ENCODE measurements at places on chromosomes 5 and 9.

GRCh38 chr9:76895186-76895585 lies 10.7 kb downstream of the PRUNE2 start:
- no peak for DNase-seq

- DNase-seq, result no peak
Observed at GRCh38 chr9:90805006-90805996, 3.7 kb downstream of the SYK start.

DNA sequence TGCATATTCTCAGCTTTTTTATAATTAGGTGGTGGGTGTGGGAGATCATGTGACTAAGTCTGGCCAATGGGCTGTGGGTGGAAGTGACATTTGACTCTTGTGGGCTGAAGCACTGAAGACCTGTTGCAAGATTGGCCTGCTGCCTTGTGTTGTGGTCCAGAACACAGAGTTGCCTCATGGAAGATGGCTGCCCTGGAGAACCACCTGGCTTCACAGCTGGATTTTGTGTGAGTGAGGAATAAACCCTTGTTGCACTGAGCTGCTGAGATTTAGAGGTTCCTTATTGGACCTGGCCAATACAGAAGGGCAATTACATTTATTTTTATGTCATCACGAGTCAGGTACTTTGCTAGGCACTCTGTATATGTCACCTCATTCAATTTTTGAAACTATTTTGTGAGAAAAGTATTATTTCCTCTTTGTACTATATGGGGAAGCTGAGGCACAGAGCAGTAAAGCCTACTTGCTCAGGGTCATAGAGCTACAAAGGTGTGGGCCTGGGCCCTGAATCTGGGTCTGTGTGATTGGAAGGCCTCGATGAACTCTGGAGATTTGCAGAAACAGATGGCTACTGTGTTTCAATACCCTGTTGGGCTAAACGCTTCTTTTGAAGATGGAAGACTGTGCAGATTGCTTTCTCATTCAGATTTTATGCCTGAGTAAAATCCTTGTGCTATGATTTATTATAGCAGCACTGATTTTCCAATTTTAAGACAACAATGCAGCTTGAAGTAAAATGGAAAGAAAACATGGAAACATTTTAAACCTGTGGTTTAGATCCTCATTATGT lies 71.2 kb upstream of the TBC1D2 start:
- no peak for DNase-seq

DNA sequence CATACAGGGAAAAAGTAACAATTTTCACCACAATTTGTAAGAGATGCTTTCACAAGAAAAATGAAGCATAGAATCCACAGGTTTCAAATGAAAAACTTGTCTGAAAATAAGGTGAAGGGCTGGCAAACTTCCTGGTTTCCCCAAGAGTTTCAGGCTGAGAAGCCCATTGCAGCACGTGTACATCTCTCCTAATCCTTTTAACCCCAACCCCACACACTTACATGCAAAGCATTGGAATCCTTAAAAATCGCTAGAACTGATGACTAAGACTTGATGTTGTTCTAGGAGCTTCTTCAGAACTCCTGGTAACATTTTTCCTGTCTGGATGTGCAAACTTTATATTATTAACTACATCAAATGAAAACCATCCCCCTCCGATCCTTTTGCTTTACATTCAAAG lies 317.8 kb upstream of the RGMB start:
- DNase-seq, result no peak

DNA sequence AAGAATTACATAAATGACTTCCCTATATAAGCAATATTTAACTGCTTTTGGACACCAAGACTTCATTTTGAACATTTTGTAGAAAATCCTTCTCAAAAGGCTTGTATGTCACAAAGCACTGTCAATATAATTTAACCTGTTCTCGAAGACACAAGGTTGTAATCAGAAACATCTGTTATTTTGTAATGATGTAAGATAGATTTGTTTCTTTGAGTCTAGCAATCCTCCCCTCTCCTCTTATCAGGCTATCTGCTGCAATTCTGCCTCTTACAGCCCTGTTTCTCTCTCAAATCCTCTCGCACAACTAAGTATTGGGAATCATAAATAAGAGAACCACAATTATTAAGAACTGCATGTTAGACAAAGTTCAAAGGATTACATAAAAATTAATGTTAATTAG lies 18.6 kb upstream of the TARS1 start:
- no peak for DNase-seq

DNA sequence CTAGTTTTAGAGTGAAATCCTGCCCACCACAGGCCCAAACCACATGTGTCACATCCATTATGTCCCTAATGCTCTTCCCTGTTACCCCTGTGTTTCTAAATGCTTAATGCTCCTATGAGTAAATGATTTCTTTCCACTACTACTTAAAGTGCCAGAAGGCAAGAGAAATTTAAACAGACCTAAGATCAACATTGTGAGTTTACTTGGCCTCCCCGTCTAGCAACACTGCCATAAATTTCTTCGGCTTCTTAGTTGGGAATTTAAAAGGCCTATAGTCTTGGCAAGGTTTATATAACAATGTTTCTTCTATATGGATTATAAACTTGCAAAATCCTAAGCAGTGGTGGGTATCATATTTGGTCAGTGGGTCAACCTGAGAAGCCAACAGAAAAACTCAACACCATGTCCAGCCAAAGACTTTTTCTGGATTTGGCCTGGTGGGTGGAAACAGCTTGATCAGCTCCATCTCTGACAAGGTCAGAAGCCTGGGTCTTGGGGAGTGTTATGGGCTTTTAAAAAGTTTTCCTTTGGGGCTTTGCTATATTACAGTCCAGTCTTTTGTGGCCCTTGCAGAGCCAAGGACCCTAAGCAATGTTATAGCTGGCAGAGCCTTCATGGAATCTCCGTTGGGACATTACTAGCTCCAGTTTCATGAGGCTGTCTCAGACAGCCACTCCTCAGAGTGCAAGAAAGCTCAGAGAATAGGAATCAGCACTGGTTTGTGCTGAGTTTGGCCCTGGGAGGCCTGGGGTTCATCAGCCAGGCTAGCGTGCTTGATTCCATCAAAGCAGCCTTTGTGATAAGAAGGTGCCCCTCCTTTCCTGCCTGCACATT lies 119.8 kb downstream of the PRDM6 start:
- DNase-seq, result no peak

- no peak for DNase-seq
Observed at GRCh38 chr5:178216088-178216534, 11.8 kb downstream of the HNRNPAB start.

DNA sequence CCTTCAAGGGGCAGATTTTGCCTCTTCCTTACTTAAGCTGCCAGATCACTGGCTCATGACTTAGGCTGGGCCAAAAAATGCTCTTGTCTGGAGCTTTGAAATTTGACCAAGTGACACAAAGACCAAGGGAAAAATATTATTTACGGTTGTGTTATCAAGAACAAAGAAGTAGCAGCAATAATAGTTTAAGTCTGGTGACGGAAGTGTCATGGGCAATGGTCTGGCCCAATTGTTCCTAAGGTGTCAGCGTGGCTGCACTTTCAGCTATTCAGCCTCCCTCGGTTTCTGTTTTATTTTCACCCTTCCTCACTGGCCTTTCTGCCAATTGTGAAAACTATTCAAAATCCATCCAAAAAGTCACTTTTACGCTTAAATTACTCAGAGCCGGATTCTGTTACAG lies 185.3 kb downstream of the CDH18 start:
- no peak for DNase-seq

DNA sequence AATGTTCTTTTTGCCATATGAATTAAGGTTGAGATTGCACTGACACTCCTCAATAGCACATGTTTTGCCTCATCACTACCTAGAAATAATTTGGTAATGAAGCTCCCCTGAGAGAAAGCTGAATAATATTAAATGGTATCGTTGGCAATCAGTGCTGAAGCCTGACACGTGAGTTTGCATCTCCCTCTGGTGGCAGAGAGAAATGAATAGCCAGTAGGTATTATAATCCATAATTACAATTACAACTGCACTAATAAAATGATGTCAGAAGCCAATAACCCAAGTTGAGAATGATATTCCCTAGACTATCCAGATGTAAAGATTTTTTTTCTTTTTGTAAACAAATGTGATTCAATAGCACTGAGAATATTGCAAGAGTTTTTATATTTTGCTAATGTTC lies 700.3 kb downstream of the PTPRD start:
- no peak for DNase-seq

DNA sequence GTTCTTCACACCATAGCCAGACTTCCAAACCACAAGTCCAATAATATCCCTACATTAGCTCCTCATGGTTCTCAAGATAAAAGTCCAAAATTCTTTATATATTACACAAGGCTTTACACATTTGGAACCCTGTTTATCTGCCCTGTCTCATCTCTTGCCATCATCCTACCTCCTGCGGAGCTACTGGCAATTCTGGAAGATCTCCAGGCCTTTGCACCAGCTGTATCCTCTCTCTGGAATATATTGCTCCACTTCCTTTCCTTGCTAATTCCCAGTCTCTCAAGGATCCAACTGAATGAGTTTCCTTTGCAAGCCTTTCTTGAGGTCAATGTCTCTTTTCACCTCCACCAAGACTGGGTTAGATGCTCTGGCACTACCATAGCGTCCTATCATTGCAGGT lies 41.3 kb upstream of the MIER3 start:
- DNase-seq, result no peak

- DNase-seq, result no peak
Observed at GRCh38 chr9:126599047-126599650, 14.6 kb upstream of the LMX1B start.

GRCh38 chr9:86868616-86869015 lies 78.7 kb downstream of the GAS1 start:
- DNase-seq, result no peak

DNA sequence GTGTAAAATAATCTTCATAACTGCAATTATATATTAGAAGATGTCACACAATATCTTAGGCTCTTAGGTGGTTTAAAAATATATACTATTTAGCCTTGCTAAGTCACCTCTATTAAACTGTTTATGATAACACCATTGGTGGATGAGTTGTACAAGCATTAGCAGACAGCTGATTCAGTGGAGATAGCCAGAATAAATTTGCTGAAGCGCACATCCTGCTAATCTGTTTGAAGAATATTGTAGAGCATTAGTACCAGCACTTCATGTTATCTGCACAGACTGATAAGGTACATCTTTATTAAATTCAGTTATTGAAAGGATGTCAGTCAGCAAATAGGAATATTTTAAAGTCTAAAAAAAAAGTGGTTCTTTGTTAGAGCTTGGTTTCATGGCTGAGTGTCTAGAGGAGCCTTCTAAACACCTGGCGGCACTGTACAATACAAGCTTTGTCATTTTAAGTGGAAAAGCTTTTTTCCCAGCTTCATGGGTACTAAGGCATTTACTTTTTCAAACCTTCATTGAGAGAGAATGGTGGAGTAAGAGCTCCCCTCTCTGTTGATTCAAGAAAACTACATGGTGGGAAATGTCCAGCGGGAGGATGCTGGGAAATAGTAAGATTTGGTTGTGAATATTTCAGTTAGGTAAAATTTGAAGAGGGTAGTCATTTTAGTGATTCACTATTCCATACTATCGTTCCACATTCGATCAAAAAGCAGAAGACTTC lies 275.1 kb downstream of the SLF1 start:
- DNase-seq, result no peak

- no peak for DNase-seq
Observed at GRCh38 chr5:90096415-90097081, 313.0 kb downstream of the CETN3 start.

GRCh38 chr5:131000289-131000688 lies 164.8 kb downstream of the HINT1 start:
- DNase-seq, result no peak

- no peak for DNase-seq
Observed at GRCh38 chr5:96322217-96322616, 110.8 kb downstream of the PCSK1 start.

DNA sequence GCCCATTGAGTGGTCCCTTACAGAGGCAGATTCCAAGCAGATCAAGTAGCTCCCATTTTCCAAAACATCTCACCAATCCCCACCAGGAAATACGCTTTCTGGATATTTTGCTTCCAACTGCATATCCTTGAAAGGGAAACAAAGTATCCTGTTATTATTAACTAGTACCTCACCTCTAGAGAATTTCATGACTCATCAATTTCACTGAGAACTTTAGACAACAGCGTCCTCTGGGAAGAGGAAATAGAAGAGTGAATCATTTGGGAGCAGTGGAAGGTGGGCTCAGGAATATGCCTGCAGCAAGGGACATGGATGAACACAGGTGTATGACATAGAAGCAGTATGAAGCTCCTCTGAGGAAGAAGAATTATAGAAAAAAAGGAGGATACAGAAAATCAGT lies 186.7 kb downstream of the MARCHF11 start:
- no peak for DNase-seq

GRCh38 chr5:156693113-156693512 lies 157.0 kb upstream of the PPP1R2B start:
- DNase-seq, result no peak

DNA sequence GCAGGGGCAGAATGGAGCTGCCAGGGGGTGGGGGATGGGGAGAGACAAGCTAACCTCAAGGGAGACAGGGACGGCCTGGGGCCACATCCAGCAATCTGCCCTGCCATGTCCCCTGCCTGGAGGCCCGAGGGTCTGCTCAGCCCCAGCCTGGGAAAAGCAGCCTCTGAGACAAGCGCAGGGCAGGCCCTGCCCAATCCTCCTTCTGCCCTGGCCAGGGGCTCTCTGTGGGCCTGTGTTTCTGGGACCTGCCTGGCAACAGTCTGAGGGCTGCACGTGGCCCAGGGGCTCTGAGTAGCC lies 13.9 kb upstream of the QSOX2 start:
- DNase-seq, result no peak

GRCh38 chr9:110919609-110920008 lies 118.7 kb downstream of the LPAR1 start:
- DNase-seq, result peak; percentile 4

GRCh38 chr9:117164512-117164911 lies 250.3 kb downstream of the ASTN2 start:
- DNase-seq, result no peak

- peak; percentile 59 for DNase-seq
Observed at GRCh38 chr5:17070647-17071046, 134.6 kb upstream of the MYO10 start.

DNA sequence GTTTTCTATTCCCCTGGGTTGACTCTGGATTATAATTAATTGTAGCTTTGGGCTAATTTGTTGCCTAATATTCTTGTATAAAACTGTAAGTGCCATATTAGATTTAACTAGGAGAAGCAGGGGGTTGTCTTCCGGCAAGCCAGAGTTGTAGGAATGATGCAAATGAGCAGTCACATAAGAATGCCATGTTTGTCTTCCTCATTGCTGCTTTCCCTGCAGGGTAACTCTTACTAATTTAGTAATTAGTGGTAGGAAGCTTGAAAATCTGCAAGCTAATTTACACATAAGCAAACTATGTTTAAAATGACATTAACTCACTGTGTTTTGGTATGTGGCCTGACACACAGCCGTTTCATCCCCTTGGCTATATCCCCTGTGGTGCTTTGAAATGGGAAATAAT lies 527.8 kb downstream of the KCTD16 start:
- DNase-seq, result no peak

- no peak for DNase-seq
Observed at GRCh38 chr5:117455236-117456233, 880.9 kb upstream of the SEMA6A start.

DNA sequence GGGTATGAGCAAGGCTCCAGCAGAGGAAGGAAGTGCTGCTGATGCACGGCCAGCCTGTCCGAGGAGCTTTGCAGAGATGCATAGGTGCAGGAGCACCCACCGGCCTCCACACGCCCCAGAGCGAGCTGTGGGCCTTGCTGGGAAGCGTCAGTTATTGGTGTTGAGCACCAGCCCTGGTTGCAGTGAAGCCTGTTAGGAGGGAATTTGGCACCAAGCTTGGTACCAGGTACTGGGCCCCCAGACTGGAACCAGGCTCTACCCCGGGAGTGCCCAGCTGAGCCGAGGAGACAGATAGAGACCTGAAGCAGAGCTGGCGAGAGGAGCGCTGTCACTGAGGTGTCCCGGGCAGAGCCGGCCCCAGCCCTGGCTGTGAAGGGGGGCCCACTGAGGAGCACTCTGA lies 5.2 kb downstream of the TCF7 start:
- DNase-seq, result no peak

- DNase-seq, result no peak
Observed at GRCh38 chr5:80122579-80122978, 87.4 kb downstream of the THBS4 start.

All from bone marrow (tissue), 2 donors.